ENCODE measurements at places on chromosomes 2 and 18. TPM values are rescaled to one million over a fixed set of nuclear protein-coding genes. Genes with fewer than 3 reads are reported as not detected.

DNA sequence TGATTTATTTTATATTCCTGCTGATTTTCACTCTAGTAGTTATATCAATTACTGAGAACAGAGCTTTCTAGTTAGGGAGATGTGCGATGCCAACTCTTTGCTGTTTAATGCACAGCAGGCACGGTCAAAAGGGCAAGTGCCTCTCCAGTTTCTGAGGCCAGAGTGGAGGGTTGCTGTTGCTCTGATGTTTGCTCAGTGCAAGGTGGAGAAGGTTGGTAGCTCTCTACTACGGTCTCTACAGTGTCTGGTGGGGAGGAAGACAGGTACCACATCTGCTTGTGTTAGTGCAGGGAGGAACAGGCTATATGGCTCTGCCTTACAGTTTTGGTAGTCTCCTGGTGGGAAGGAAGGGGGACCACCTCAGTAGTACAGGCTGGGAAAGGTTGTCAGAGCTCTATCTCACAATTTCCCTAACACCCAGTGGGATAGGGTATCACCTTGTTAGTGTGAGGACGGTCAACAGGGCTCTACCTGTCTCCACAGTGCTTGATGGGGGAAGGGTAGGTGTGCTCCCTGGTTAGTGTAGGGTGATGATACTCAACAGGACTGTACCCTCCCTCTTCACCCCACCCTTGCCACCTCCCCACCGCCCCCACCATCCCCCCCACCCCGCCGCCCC is 85.9 kb downstream of the FANCL start:
- H3K4me1 ChIP-seq: no peaks in the 10 kb centered on the region
- DNase-seq: no peak
- H3K27me3 ChIP-seq: no peaks in the 10 kb centered on the region

DNA sequence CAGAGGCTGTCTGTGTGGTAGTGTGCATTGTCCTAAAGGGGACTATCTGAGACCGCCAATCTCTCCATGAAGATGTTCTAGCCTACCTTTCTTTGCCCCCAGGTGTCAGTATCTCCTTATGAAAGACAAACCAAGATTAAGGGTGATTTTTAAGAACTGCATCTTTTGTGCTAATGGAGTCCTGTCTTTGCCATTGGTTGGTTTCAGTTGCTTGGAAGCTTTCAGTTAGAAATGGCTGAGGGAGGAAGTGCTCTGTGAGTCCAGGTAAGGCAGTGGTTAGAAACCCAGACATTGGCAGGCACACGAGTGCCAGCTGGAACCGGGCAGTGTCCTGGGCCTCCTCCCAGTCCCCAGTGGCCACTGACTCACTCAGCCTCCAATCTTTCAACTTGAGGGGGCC is 111.3 kb downstream of the DOCK10 start:
- H3K4me3 ChIP-seq: no peak overlapping the region
- H3K27ac ChIP-seq: peak overlapping the region; percentile 0
- no peaks in the 10 kb centered on the region for H3K27me3 ChIP-seq
- H3K36me3 ChIP-seq: no peaks in the 10 kb centered on the region
- DNase-seq: no peak

DNA sequence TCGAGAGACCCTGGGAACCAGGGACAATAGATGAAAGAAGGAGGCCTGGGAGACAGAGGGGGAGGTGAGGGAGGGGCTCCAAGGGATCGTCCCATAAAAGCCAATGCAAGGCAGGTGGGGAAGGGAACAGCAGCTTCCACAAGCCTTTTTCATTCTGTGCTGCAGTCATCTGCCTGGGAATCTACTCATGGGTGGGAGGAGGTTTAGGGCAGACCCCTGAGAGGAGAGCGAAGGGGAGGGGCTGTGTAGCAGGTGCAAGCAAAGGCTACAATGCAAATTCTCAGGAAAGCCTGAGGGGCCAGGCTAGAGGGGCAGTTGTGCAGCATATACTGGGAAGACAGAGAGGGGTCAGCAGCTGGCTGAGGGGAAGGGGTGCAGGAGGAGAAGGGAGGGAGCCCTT is 135.4 kb downstream of the SETBP1 start:
- H3K36me3 ChIP-seq: no peaks in the 10 kb centered on the region
- H3K4me3 ChIP-seq: no peak overlapping the region
- H3K4me1 ChIP-seq: peaks cover 3% of the 10 kb centered on the region
- no peaks in the 10 kb centered on the region for H3K27me3 ChIP-seq

GRCh38 chr2:129881786-129882396 is 97.6 kb upstream of the RAB6C start:
- peaks cover under 1% of the 10 kb centered on the region for H3K4me1 ChIP-seq
- no peaks in the 10 kb centered on the region for H3K27me3 ChIP-seq
- no peak overlapping the region for H3K27ac ChIP-seq
- no peaks in the 10 kb centered on the region for H3K36me3 ChIP-seq
- DNase-seq: no peak

- H3K36me3 ChIP-seq: no peaks in the 10 kb centered on the region
- H3K4me3 ChIP-seq: no peak overlapping the region
- peaks cover 76% of the 10 kb centered on the region for H3K4me1 ChIP-seq
- H3K27me3 ChIP-seq: no peaks in the 10 kb centered on the region
- DNase-seq: no peak
Observed at GRCh38 chr2:43171789-43172188, 54.6 kb downstream of the ZFP36L2 start.

GRCh38 chr2:129698593-129698992 is 280.9 kb upstream of the RAB6C start:
- H3K4me1 ChIP-seq: peaks cover 19% of the 10 kb centered on the region
- H3K4me3 ChIP-seq: no peak overlapping the region
- H3K36me3 ChIP-seq: no peaks in the 10 kb centered on the region
- no peaks in the 10 kb centered on the region for H3K27me3 ChIP-seq
- H3K27ac ChIP-seq: no peak overlapping the region

- no peaks in the 10 kb centered on the region for H3K36me3 ChIP-seq
- H3K27ac ChIP-seq: no peak overlapping the region
- H3K4me1 ChIP-seq: no peaks in the 10 kb centered on the region
- no peak overlapping the region for H3K4me3 ChIP-seq
Observed at GRCh38 chr2:212282671-212283261, 255.8 kb downstream of the ERBB4 start.

DNA sequence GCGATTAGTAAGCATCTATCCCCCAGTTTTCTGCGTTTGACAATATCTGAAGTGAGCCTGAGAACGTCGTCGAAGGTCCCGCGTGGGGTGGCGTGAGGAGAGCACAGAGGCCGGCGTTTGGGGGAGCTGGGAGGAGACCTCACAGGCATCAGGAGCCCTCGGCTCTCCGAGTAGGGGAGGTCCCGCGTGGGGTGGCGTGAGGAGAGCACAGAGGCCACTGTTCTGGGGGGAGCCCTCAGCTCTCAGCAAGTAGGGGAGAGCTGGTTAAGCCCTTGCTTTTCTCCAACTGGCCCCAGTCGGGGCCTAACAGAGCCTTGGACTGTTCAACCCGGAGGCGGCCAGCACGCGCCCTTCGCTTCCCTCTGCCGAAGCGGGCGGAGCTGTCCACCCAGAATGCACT is 134.3 kb downstream of the NFATC1 start:
- no peak overlapping the region for H3K4me3 ChIP-seq
- peaks cover 14% of the 10 kb centered on the region for H3K36me3 ChIP-seq
- H3K4me1 ChIP-seq: peaks cover 24% of the 10 kb centered on the region
- no peak overlapping the region for H3K27ac ChIP-seq

GRCh38 chr2:102514061-102514785 is 41.2 kb downstream of the SLC9A4 start:
- no peak overlapping the region for H3K4me3 ChIP-seq
- no peak for DNase-seq
- no peak overlapping the region for H3K27ac ChIP-seq
- H3K27me3 ChIP-seq: no peaks in the 10 kb centered on the region
- H3K36me3 ChIP-seq: no peaks in the 10 kb centered on the region
- H3K4me1 ChIP-seq: peaks cover 4% of the 10 kb centered on the region

DNA sequence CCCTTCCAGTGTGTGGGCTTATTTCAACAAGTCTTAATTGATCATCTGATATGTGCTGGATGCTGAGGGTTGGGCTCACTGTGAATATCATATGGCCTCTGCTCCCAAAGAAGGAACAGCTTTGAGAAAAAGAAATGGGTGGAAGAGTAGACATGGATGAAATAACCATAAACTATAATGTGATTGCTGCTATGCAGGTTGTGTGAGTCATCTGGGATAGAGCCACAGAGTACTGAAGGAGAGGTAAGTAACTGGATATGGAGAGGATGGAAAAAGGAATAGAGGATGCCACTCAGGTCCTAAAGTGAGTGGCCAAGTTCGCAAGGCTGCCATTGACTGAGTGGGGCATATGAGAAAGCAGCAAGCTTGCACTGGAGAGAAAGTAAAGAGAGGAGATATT is 8.7 kb upstream of the DSG2 start:
- H3K36me3 ChIP-seq: no peaks in the 10 kb centered on the region
- peak overlapping the region; percentile 65 for H3K27ac ChIP-seq
- DNase-seq: no peak
- no peaks in the 10 kb centered on the region for H3K27me3 ChIP-seq

DNA sequence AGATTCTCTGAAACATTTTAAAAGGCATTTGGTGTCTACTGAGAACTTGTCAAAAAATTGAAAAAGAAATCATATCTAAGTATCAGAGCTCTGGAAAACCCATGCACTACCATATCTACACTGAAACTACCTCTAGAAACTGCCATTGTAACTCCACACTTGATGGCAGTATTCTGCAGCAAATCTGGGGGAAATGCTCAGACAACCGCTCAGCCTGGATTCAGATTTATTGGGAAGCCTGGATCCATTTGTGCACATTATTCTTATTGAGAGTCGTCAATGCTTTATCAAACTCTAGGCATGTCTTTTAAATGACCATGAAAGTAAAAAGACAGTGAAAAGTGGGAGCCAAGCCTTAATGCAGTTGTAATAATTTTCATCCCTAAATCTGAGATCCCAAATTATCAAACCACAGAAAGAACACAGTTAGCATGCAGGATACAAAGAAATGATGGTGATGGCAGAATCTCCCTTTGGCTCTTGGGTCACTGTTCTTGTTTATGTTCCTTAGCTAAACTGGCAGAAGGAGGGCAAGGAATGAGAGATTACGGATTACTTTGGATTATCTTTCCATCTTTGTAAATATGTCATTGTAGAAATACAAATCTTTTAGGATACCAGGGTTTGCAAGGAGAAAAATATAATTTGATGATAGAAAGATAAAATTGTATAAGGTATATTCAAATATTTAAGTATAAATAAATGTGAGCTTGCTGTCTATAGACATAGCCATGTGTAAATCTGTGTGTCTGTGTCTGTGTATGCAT is 512.1 kb upstream of the SYT4 start:
- H3K4me1 ChIP-seq: no peaks in the 10 kb centered on the region
- DNase-seq: no peak
- no peak overlapping the region for H3K27ac ChIP-seq

DNA sequence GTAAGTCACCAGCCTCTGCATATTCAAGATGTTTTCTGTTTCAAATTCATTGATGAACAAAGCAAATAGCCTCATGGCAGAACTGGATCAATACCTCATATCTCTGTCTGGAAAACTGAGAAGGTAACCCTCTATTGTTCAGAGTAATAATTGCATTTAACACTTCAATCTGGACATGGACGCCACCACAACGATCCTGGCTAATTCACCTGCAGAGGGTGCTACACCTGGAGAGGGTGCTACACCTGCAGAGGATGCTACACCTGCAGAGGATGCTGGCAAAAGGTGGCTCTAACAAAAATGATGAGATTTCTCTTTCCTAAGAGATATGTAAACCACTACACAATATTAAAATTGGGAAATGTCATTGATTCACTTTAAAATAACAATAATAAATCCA is 183.1 kb upstream of the HNRNPA3 start:
- H3K4me3 ChIP-seq: no peak overlapping the region
- no peaks in the 10 kb centered on the region for H3K36me3 ChIP-seq
- no peak overlapping the region for H3K27ac ChIP-seq
- no peaks in the 10 kb centered on the region for H3K27me3 ChIP-seq
- DNase-seq: no peak
- no peaks in the 10 kb centered on the region for H3K4me1 ChIP-seq

The C2orf72 gene
- 1.1 TPM for total RNA-seq

The TUBA3E gene
- not detected for total RNA-seq

The RGPD4 gene
- not detected for total RNA-seq

The TUBB8B gene
- 0.40 TPM for total RNA-seq

The LOXL3 gene
- 3.2 TPM for total RNA-seq

The EN1 gene
- total RNA-seq: not detected

Measured in esophagus squamous epithelium (tissue), 5 donors.